ENCODE measurements at places on chromosomes 3 and 15.

- DNase-seq = no peak
These were observed 207.1 kb downstream of the LRRN1 start for GRCh38 chr3:4006288-4006687.

- no peak for DNase-seq
These were observed 380.2 kb downstream of the TIGIT start for GRCh38 chr3:114674036-114674435.

DNA sequence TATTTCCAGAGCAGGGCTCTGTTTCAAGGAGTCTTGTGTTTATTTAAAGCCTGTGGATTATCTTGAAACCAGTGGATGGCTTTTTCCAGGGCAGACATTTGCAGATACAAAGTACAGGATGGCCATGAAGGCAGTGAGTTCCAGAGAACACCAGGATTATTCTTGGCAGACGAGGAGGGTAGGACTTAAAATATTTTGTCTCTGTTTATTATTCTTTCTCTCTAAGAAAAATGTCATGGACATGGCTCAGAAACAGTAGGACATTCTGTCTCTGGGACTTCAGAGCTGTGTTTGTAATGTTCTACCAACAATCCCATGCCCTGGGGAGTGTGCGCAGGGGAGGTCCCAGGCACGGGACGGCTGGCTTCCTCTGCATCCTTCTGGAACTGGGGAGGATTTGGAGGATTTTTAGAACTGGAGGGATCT lies 125.9 kb downstream of the ATP10A start:
- no peak for DNase-seq

DNA sequence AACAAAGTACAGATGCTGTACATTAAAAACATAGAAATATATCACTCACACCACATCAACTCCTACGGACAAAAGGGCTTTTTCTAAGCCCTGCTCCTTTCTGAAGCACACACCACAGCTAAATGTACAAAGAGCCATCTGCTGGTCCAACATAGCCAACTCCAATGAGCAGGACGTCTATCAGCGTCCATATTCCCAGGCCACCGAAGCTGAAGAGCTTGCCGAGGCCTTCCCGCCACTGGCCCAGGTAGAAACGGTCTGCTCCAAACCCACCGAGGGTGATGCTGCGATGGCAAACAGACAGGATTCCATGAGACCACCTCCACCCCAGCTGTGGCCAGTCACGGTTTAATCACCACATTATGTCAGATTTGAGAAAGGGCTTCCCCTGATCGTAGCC lies 9.8 kb downstream of the TM2D3 start:
- no peak for DNase-seq

DNA sequence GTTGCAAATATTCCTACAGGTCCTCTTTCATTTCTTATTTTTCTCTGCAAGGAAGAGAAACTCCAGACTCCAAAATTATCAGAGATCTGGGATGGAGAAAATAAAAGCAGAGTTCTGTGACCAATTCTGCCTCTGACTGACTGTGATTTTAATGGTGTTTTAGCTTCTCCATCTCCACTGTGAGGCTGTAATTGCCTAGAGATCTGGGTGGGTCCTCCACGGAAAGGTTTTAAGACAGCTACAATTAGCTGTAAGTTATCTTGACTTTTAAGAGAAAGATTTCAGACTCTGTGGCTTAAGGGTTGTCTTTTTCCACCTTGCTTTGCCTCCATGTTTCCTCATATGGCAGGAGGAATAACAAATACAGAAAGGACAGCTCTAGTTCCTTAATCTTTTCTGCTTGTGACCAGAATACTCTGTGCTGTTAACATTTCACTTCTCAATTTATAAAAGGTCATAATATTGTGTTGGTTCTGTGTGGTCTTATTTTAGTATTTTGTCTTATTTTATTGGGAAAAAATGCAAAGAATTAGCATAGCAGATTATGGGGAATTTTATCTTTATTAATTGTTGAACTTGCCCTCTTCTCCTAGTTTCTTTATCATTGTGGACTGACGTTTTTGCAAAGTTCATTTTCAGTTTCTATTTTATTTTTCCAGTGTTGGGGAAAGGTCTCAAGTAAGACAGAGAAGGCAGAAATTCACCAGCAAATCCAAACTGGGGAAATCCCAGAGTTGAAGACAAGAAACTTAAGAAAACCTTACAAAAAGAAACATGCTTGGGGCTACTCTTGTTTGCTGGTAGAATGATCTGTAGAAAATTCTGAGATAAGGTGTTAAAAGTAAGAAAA lies 157.9 kb downstream of the RAP2B start:
- DNase-seq = no peak

GRCh38 chr3:47583320-47584075 lies 4.8 kb upstream of the CSPG5 start:
- no peak for DNase-seq

- DNase-seq = no peak
These were observed 232.8 kb downstream of the UBE2E2 start for GRCh38 chr3:23435904-23436303.

DNA sequence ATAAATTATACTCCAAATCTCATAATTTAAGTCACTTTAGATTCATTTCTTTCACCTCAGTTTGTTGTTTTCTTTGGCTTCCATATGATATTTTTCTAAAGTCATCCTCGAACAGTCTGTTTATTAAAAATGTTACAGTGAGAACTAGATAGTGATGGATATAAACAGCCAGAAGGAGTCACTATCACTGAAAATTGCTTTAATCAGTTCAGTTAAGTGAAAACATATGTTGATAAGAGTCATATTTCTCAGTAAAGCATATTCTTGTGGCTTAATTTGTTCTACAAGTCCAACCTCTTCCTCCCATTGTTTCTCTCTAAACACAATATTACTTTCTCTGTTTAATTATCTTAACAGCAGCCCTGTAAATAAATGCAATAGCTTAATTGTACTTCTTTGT lies 427.5 kb upstream of the ALCAM start:
- DNase-seq = no peak

- DNase-seq = no peak
These were observed 135.2 kb downstream of the RYR3 start for GRCh38 chr15:33445984-33446383.

- DNase-seq = no peak
These were observed 100.8 kb downstream of the CCNL1 start for GRCh38 chr3:157059181-157059580.

DNA sequence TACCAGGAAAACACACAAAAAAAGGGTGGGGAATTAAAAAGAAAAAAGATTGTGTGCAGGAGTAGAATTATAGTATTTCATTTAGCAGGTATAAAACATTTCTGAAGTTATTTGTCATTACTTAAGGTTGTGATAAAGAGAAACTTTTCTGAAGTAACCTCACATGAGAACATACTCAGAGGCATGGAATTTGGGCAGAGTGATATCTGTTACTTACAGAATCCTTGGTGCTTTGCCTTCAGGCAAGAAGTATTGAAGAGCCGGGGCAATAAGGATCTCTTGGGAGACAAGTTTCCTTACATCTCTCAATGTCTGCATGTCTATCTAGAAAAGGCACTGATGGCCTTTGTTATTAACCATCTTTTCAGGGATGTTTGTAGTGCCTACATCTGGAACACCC lies 179.7 kb upstream of the ROBO1 start:
- no peak for DNase-seq

DNA sequence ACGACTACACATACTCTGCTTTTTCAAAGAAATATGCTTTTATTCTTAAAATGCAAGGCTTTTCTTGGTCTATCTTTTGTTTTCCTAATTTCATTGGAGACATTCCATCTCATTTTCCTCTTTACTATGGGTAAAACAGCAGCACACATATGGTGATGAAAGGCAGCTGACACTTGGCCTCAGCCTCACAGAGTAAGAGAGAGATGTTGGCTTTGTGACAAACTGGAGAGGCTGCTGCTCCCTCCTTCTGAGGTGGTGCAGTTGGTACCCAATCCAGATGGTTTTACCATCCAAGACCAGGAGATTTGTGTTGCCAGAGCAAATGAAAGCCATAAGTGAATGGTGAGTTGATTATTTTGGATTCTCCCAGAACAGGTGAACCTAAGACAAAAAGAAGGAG lies 13.2 kb upstream of the SLC2A2 start:
- DNase-seq = no peak

GRCh38 chr3:40191850-40192448 lies 117.6 kb upstream of the EIF1B start:
- peak; percentile 55 for DNase-seq

GRCh38 chr3:81439108-81439507 lies 322.3 kb downstream of the GBE1 start:
- DNase-seq = no peak

DNA sequence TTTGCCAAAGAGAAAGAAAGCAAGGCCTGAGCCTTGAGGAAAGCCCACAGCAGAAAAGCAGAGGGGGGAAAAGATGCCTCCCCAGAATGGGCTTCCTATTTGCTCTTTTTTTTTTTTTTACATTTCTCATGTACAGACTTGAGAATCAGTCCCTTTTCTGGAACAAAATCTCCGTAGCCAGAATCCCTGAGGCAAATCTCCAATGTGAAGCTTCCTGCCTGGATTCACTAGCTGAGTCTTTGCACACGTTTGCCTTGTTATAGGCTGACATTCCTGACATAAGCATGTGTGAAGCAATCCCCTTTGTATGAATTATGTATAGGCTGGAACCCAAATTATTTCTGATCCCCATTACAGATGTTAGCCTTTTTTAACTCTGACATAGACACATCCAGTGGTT lies 52.2 kb upstream of the ACTL6A start:
- DNase-seq = no peak

- DNase-seq = no peak
These were observed 120.7 kb downstream of the GMNC start for GRCh38 chr3:190741788-190742187.

- DNase-seq = no peak
These were observed 89.7 kb downstream of the TP63 start for GRCh38 chr3:189720736-189721417.

- DNase-seq = no peak
These were observed 42.0 kb upstream of the SKOR1 start for GRCh38 chr15:67783303-67783702.

GRCh38 chr3:160169139-160169976 lies 55.9 kb upstream of the C3orf80 start:
- DNase-seq = no peak

DNA sequence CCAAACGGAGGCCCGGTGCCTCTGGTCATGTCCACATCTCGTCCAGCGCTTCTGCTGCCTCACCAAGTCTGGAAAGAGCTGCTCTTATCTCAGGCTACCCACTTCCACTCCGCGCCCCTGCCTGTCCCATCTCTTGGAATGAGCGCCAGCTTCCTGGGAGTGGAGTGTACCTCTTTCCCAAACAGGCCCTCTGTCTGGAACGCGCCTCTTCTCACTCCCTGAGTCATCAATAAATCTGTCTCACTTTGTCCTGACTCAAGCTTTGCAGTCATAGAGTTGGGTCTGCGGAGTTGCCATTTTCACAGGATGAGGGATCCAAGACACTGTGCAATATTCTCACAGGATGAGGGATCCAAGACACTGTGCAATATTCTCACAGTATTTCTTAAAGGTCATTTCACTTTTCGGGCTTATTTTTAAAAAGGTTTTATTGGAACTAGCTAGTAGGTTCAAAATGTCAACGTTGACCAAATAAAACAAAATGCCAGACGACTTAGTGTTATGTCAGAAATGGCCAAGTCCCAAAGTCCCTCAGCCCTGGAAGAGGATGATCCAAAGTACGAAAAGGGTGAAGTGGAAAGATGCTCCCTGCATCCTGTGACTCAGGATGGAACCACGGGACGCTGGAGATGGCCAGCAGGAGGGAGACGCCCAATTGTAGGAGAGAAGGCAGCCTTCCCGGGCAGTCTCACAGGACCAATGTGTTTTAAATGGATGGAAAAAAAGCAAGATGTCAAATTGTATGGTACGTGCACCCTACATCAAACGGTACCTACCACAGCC lies 81.1 kb downstream of the CHSY1 start:
- no peak for DNase-seq

GRCh38 chr3:158652463-158652862 lies 8.1 kb downstream of the GFM1 start:
- no peak for DNase-seq

Measured in thyroid gland (tissue), 4 donors.